ENCODE measurements at places on chromosomes 2 and 18.

- no peak for DNase-seq
Measured at GRCh38 chr2:145411493-145411892, 891.6 kb upstream of the ZEB2 start.

DNA sequence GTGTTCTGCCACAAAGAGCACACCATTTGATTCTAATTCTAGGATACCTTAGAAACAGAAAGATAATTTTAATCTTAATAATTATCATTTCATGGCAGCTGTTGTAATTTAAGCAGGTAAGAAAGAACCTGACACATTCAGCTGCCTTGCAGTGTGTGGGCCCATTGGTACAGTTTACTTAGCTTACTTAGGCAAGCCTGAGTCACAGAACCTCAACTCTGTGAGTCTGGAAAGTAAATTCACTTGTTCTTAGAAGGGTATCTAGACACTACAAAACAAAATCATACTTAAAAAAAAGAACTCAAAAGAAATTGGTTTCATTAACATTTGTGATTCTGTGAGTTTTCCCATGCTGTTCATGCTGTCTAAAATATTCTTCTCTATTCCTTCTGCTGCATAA lies 956.3 kb upstream of the SLC39A10 start:
- no peak for DNase-seq

- no peak for DNase-seq
Measured at GRCh38 chr2:1841903-1842791, 97.8 kb upstream of the PXDN start.

- DNase-seq: no peak
Measured at GRCh38 chr2:211846714-211847113, 691.9 kb downstream of the ERBB4 start.

DNA sequence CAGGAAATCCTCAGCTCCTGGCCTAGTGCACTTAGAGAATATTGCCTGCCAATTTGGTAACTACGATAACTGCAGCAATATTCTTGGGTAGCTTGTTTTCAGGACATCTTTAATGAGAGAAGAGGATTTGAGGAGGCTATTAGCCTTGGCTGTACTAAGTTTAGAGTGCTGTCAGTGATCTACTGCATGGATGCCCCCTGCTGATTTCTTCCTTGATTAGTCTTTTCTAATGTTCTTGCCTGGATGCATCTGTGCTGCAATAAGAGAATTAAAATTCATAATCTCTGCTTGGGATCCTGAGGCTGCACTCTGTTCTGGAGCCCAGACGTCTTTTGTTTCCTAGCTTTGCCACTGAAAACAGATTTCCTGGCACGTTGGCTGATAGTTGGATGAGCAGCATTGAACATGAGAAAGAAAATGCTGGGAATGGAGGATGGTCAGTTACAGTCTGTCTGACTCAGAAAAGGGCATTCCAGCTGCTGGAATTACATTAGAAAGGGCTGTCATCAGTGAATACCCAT lies 115.4 kb downstream of the CCDC85A start:
- no peak for DNase-seq

DNA sequence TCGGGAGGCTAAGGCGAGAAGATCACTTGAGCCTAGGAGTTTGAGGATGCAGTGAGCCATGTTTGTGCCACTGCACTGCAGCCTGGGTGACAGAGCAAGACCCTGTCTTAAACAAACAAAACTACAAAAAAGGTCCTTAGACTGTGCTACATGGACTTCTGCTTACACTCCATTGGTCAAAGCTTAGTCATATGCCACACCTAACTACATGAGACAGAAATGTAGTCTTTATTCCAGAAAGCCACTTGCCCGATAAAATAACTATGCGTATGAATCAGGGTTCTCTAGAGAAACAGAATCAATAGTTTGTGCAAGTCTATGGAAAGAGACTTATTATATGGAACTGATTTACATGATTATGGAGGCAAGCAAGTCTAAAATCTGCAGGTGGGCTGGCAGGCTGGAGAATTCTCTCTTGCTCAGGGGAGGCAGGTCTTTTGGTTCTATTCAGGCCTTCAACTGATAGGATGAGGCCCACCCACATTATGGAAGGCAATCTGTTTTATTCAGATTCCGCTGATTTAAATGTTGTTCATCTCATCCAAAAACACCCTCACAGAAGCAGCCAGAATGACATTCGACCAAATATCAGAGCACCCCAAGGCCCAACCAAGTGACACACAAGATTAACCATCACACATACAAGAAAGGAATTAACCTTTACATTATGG lies 114.4 kb upstream of the SIX2 start:
- DNase-seq: no peak

- no peak for DNase-seq
Measured at GRCh38 chr2:37659723-37660122, 11.7 kb downstream of the CDC42EP3 start.

DNA sequence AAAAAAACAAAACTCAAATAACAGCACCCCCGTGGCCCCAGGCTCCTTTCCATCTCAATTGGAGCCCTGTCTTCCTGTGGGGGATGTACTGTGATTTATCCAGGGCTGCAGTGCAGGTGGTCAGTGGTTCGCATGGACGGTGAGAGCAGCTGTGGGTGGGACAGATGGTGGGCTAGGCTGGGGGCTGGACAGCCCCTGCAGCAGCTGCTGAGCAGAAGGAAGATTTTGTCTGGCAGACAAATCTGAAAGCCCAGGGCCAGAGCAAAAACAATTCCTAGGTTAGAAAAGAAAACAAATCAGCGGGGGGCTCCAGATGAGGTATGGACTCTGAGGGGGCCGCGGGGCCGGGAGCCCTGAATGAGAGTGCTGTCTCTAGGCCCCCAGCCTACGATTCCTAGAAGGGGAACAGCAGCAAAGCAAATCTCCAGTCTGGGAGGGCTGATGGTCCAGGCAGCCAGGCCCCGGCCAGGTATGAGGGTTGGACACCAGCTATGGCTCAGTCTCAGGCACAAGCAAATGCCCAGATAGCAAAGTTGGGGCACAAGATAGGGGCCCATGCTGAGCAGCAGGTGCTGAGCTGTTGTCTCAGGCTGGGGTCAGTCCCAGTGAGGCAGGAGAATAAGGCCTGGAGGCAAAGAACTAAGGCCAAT lies 45.4 kb downstream of the SOWAHC start:
- no peak for DNase-seq
